ENCODE measurements at places on chromosomes 12 and 14.
A peak's percentile ranks its signal among the peaks of the same experiment; 100 is the strongest.

DNA sequence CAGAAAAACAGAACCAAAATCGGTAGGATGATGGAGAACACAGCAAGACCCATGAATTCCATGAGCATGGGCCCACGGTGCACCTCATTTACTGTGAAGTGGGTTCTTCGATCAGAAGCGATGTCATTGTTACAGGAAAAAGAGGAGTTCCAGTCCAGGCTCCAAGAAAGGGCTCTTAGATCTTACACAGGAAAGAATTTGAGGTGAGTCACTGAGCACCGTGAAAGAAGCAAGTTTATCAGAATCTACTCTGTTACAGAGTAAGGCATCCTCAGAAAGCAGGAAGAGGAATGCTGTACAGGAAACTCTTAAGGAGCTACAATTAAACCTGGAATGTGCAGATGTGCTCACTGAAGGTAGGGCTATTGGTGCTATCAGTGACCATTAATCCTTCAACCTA, 11.6 kb upstream of the CHFR start:
- DNase-seq, result no peak

DNA sequence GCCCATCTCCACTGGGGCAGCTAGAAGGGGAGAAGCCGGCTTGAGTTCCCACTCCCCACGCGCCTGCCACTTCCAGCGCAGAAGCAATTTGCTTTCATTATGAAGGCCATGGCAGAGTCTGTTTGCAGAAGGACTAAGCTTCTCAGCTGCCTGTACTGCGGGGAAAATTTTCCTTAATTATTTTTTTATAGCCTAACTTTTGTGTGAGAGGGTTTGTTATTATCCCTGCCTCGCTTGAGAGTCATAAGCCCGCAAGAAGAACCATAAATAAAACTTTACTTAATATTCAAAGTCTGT, 56.0 kb upstream of the DLK1 start:
- DNase-seq, result no peak

DNA sequence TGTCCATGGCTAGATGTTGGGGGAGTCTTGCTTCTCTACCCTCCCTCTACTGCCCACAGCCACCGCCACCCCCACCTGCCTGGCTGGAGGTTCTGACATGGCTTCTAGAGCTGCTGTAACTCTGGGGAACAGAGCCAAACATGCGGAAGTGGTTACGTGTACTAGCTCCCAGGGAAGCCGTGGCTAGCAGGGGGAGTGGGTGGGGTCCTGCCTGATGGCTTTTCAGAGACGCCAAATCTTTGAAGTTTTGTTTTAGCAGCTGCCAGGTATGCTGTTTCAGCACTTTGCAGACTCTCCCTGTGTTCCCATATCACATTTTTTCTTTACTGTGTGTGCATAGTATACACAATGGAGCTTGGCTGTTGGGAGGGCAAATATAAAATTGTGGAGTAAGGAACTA, 150.3 kb downstream of the TGFB3 start:
- peak; percentile 83 for DNase-seq

- DNase-seq, result no peak
Measured at GRCh38 chr12:109900752-109901580, 892 bp downstream of the TCHP start.

GRCh38 chr14:85241022-85241855, 288.7 kb upstream of the FLRT2 start:
- no peak for DNase-seq

DNA sequence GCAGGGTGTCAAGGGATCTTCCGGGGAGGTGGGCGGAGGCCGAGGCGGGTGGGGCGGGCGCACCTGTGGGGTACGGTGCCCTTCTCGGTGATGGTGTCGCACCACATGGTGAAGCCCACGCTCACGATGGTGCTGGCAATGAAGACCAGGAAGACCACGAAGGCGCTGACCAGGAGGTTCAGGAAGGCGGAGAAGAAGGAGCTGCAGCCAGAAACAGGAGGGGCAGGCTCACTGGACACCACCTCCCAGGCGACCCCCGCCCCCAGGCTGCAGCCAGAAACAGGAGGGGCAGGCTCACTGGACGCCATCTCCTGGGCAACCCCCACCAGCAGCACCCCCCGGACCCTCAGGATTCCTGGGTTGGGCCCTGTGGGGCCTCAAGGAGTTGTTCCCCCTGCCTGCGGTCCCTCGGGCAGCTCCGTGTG, 7.6 kb downstream of the TMEM179 start:
- DNase-seq, result no peak

DNA sequence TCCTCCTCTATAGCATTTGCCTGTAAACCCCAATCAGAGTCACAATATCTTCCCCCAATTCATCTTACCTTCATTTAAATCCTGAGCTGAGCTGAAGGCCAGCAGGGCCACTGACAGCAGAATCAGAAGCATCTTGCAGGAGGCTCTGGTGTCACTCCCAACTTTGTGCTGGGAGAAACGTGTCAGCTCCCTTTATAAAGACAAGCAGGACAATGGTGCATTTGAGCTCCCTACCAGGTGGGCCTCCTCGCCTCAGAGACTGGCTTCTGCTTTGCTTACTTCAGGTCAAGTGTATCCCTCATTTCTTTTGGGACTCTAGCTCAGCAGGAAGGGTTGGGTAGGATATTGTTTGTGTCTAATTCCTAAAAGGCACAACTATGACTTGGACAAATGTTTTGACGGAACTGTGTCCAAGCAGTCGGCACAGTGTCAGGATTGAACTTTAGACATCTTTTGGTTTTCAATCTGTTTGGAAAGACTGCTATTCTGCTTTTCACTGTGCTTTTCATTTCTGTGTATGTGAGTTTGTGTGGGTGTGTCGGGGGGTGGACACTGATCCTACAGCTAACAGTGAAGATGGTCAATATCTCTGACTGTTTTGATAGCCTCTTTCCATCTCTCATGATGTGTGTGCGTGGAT, at the start of gene PRH1:
PRH1 (minus strand) TSS at position 170 of the 640 bp plus-strand sequence; CDS start at position 132, 38 bp downstream.
- no peak for DNase-seq

- no peak for DNase-seq
Measured at GRCh38 chr12:4717806-4718205, 2.4 kb upstream of the GALNT8 start.

DNA sequence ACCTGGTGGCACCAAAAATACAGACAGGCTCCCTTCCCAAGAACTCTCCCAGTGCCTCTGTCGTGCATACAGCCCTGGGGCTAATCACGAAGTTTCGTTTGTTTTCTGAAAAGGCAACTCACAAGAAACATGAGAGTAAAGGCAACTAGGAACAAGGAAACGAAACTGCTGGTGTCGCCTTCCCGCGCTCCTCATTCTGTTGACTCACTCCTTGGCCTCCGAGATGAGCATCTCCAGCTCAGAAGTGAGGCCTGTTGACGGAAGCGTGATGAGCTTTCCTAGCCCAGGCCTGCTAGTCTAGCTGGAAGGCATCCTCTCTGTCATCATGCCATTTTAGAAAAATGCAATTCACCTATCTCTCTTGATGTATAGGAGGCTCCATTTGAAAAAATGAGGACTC, 50.5 kb downstream of the TTC9 start:
- DNase-seq, result no peak

GRCh38 chr12:46825591-46826414, at the start of gene SLC38A4:
SLC38A4 (minus strand) TSS chr12:46825997; CDS start chr12:46793071, 32,926 bp downstream.
- peak; percentile 21 for DNase-seq

DNA sequence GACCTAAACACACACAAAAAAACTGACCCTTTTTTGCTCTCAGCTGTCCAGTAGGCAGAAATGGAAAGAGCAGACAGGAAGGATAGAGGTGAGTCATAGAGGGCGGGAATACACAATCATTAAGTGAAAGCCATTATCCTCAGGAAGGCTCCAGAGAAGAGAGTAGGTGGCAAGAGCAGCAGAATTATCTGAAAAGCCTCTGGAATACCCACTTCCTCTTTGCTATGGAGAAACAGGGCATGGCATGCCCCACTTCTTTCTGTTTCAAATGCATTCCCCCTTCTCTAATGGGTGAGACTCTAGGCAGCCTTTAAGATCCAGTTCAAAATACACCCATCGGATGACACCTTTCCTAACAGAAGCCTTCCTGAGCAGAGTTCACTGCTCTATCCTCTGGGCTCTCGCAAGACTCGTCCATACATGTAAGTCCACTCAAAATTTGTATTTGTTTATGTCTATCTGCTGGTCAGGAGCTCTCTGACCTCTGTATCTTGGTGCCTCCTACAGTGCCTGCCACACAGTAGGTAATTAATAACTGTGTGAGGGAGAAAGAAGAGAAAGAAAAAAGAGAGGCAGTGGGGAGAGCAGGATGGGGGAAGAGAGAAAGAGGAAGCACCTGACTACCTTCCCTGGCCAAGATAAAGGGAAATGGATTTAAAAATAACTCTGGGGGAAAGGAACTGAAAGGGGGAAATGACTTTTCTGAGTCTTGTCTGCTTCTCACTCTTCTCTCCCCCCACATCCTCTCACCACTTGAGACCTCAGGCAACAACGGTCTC, 8.5 kb downstream of the KLHL33 start:
- DNase-seq, result peak; percentile 58

- no peak for DNase-seq
Measured at GRCh38 chr14:78164226-78164853, 5.8 kb upstream of the NRXN3 start.

- no peak for DNase-seq
Measured at GRCh38 chr12:65313719-65314317, 35.3 kb downstream of the MSRB3 start.

- DNase-seq, result no peak
Measured at GRCh38 chr12:23927907-23928306, 21.6 kb downstream of the SOX5 start.

DNA sequence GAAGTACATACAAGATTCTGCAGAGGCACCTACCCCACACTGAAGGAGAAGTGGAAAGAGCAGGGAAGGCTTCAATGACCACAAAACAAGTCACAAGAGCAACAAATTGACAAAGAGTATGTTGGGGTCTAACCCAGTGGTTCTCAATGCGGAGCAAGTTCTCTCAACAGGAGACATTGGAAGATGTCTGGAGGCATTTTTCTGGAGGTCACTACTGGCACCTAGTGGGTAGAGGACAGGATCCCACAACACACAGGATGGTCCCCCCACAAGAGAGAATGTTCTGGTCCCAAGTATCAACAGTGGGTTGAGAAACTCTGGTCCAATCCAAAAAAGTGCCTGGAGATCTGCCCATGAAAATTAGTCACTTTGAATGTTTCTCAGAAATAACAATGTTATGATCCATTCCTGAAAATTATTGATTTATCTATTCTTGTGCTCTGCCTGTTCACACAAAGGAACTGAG, 3.4 kb downstream of the SSH1 start:
- DNase-seq, result no peak

DNA sequence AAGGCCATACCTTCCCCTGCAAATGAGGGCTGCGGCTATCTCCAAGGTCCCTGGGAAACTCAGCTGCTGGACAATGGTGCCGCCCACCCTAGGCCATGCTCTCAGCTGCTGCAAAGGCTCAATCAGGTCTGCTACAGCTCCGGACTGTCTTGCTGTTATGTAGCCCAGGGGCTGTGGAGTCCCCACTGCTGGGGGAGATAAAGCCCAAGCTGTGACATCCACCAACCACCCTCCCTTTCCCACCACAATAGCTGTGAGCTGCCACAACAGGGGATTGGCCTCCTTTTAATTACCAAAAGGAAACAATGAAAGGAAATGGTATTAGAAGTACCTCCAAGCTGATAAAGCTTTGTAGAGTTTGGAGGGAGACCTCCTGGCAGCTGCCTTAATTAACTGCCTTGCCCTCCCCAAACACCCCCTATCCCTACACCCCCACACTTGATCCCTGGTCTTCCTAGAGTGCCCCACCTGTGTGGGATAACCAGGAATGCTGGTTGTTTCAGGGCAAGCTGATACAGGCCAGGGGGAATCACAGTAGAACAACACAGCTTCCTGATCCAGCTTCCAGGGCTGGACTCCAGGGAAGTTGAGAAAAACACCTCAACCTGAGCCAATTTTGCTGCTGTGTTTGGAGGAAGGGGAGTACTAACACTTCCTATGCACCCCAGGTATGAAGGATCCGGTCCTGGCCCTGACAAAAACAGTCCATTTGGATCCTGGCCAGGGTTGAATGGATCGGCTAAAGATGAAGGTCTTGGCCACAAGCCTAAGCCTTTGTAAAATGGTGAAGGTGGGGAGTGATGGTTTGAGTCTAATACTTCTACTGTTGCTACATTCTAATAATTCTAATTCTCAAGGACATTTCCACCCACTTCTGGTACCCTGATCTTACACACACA, at the start of gene VWF:
VWF (minus strand) TSS at position 260 of the 899 bp plus-strand sequence. CDS start 1,474 bp downstream, outside the sequence.
- DNase-seq, result no peak

DNA sequence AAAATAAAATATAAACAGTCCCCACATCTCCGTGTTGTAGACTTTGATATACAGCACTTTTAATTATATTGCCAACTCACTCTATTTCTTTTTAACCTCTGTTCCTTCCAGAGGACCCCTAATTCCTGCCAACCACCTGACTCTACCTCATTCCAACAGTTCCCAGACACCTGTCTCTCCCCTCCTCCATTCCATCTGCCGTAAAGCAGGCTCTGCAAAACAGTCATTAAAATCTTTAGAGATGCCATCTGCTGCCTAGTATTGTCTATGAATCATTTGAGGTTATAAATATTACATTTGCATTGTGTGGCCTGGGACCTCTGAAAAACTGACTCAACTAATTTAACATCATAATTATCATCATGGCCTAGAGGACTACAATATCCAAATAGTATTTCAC, 148.8 kb upstream of the DCN start:
- no peak for DNase-seq

- DNase-seq, result no peak
Measured at GRCh38 chr12:32609966-32610365, 69.1 kb upstream of the DNM1L start.

DNA sequence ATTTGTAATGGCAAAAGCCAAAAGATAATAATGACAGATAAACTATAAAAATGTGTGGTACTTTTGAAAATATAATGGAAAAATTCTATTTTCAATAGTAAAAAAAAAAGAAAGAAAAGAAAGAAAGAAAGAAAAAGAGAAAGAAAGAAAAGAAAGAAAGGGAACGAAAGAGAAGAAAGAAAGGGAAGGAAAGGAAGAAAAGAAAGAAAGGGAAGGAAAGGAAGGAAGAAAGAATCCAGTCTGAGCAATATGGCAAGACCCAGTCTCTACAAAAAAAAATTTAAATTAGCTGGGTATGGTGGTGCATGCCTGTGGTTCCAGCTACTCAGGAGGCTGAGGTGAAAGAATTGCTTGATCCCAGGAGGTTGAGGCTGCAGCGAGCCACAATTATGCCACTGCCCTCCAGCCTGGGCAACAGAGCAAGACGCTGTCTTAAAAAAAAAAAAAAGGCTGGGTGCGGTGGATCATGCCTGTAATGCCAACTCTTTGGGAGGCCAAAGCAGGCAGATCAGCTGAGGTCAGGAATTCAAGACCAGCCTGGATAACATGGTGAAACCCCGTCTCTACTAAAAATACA, 38.4 kb downstream of the EAPP start:
- DNase-seq, result no peak

GRCh38 chr12:3107071-3107583, 29.9 kb downstream of the TSPAN9 start:
- DNase-seq, result no peak

- no peak for DNase-seq
Measured at GRCh38 chr12:88580051-88580871, at the start of gene KITLG. KITLG (minus strand) TSS chr12:88580471; CDS start chr12:88580278, 193 bp downstream.

- no peak for DNase-seq
Measured at GRCh38 chr12:56993346-56993745, 13.0 kb downstream of the ZBTB39 start.
